ENCODE measurements at places on chromosomes 5 and 9. TPM values are rescaled to one million over a fixed set of nuclear protein-coding genes. Genes with fewer than 3 reads are reported as not detected.
A peak's percentile ranks its signal among the peaks of the same experiment; 100 is the strongest.

Gene COX7C
- total RNA-seq, result 443 TPM

- DNase-seq, result peak; percentile 67
Measured at GRCh38 chr5:141878186-141878710, at the start of gene PCDH1. TSS of gene PCDH1 (minus strand) at chr5:141878410. CDS start at chr5:141878262, 148 bp downstream.

GRCh38 chr9:37925786-37926736, 22.1 kb upstream of the SLC25A51 start:
- DNase-seq, result peak; percentile 52

GRCh38 chr9:108836319-108836718, 19.5 kb downstream of the ACTL7B start:
- no peak for DNase-seq

DNA sequence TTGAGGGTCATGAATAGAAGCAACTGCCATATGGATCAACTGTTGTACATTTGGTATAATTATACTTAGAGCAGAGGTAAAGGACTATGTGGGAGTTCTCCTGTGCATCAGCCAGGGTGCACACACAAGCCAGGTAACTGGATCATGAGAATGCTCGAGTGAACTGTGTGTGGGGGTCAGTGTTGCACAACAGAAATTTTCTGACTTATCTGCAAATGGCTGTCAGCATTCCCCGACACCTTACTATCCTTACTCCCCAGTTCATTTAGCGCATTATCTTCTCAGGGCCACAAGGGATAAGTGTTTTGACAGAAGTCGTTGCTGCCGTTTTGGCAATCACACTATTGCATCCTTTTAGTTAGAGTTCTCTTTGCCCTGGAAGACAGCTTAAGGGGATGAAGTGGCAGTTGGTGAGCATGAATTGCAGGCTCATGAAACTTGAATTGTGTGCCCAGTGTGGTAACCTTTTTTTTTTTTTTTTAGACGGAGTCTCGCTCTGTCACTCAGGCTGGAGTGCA, 1.7 kb downstream of the CANX start:
- DNase-seq, result peak; percentile 12

DNA sequence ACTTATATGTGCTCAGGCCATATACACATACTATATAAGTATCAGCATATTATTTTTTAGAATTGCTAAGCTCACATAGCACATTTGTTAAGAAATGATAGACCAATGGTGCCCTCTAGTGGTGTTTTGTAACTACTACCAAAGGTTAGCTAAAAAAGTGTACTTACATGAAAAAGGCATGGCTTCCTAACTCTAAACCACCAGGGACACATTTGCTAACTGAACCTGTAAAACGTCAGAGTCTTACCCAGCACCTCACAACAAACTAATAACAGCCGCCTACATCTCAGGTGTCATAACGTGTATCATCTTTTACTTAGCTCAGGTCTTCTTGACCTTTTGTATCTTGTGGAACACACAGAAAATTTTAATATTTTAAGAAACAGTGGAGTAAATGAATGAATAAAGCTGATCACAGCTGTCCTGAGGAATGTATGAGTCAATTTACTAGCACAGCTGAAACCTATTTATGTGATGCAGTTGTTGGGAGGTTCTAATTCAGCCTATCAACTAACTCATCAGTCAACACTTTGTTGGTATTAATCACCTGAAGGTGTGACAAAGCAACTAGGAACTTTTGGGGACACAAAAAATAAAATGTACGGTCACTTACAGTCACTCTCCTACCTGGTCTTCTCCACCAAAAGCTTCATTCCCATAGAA, 72.9 kb downstream of the BAAT start:
- peak; percentile 92 for DNase-seq

Gene CRHBP
- total RNA-seq, result 0.19 TPM

GRCh38 chr9:109981091-109981490, 201.1 kb downstream of the PALM2AKAP2 start:
- DNase-seq, result no peak

- no peak for DNase-seq
Measured at GRCh38 chr9:114945616-114946412, 15.4 kb upstream of the TNFSF8 start.

GRCh38 chr9:95876138-95876444, 600 bp downstream of the ERCC6L2 start:
- no peak for DNase-seq

Gene SLC4A9
- total RNA-seq, result not detected
